ENCODE measurements at places on chromosomes 5 and 9.

DNA sequence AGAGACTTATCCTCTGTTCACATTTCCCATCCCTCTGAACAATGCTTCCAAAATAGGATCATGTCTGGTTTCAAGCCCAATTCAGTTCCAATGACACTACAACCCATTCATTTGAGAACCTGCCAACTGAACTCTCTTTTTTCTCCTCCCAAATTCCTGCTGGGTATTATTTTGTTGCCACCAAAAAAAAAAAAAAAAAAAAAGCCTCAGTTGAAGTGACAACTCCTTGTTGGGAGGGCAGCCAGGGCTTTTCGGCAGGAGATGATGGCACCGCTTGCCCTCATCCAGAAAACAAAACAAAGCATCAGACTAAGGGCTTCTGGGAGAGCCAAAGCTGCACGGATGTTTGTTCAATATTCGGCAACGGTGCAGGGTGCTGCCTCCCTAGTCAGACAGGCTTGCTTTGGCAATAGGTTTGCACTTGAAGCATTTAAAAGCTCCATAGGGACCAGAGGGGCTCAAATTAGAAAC is 30.6 kb upstream of the TRIM32 start:
- ATAC-seq: no peak

GRCh38 chr5:170315154-170315553 is 17.6 kb upstream of the LCP2 start:
- ATAC-seq: no peak

- ATAC-seq: no peak
Observed at GRCh38 chr5:74021126-74021525, 395.1 kb downstream of the ARHGEF28 start.

GRCh38 chr5:179762079-179762780 is 29.6 kb downstream of the MAML1 start:
- ATAC-seq: peak; percentile 82

- ATAC-seq: no peak
Observed at GRCh38 chr9:589723-590122, 251.8 kb upstream of the DMRT1 start.

DNA sequence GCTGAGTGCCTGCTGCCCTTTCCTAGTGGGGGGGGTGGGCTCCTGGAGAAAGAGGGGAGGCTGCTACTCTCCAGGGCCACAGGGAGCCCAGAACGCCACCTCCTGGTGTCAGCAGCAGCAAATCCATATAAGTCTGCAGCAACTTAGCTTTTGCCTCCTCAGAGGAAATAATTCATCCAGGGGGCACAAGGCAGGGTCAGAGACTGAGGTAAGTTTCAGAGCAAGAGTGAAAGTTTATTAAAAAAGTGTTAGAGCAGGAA is 4.0 kb upstream of the CLPTM1L start:
- no peak for ATAC-seq

- ATAC-seq: no peak
Observed at GRCh38 chr9:15077946-15078729, 167.9 kb upstream of the FREM1 start.

- no peak for ATAC-seq
Observed at GRCh38 chr5:136015003-136015375, 13.8 kb upstream of the TGFBI start.

GRCh38 chr9:99931155-99931840 is 24.8 kb downstream of the STX17 start:
- no peak for ATAC-seq

GRCh38 chr9:130132746-130133145 is 39.5 kb upstream of the NCS1 start:
- no peak for ATAC-seq

GRCh38 chr5:178509491-178510057 is 80.6 kb downstream of the COL23A1 start:
- no peak for ATAC-seq

GRCh38 chr5:135232958-135233357 is 166.1 kb downstream of the MACROH2A1 start:
- no peak for ATAC-seq

- ATAC-seq: peak; percentile 43
Observed at GRCh38 chr5:39608024-39608423, 183.2 kb upstream of the DAB2 start.

DNA sequence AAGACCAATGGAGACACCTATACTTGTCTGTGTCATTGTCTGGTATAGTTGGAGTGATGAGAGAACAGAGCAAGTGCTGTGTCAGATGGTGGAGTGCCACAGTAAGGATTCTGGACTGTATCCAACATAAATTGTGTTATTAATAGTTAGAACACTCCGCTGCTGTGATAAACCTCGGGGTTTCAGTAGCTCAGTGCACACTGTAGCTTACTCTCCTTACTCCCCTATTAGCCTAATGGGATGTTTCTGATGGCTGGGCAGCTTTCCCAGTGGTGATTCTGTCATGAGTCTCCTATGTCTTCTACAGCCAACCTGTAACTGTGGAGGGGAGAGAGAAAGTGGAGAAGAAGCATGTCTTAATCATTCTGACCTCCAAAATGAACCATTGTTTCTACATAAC is 127.6 kb upstream of the PTCH1 start:
- ATAC-seq: no peak

DNA sequence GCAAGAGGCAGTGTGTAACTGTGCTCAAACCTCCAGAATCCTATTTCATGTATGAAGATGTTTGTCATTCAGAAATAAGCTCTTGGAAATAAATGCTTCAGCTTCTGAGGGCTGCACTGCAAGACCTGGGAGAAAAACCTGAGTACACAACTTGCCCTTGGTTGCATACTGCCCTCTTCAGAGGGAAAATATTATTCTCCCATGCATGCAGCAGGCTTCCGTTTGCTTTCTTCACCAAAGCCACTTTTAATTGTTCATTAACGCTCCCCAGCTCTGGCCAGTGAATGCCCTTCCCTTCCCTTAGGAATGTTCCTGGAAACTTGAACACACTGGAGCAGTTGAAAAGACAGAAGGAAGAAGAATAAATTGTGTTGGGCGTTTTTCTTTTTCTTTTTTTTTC is 2.5 kb upstream of the WHRN start:
- ATAC-seq: no peak

- ATAC-seq: no peak
Observed at GRCh38 chr9:85871008-85871407, 69.9 kb upstream of the NAA35 start.

GRCh38 chr5:158938200-158938599 is 161.5 kb downstream of the EBF1 start:
- no peak for ATAC-seq

- ATAC-seq: peak; percentile 3
Observed at GRCh38 chr5:72441094-72441723, 66.0 kb downstream of the ZNF366 start.

DNA sequence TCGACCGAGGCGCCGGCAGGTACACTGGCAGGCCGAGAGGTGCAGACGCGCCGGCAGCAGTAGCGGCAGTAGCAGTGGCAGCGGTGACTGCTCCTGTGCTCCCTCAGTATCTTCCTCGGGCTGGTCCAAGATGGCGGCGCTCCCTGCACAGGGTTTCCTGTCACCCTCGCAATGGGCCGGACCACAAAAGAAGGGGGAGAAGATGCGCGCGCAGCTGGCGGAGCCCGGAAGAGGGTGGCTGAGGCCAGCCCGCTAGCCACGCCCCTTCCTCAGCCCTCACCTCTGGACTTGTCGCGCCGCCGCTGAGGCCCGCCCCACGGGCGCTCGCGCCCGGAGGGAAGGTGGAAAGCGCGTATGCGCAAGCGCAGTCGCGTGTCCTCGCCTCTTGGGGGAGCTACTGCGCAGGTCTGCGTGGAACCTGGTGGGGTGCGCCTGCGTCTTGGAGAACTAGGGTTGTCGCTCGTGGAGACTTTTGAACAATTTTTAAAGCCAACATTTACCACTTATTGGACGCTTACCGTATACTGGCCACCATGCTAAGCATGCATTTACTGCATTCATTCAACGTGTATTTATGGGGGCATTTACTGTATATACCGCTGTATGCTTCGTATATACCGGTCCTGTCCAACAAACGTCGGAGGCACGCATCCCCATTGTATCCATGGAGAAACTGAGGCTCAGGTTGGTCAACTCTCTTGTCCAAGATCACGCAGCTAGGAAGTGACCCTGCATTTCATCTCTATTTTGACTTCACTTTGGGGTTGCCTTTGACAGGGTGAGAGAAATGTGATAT is at the start of gene RAB14:
Gene RAB14 (minus strand): TSS at position 132 of the 796 bp plus-strand sequence. CDS start 8,457 bp downstream, outside the sequence.
- ATAC-seq: peak; percentile 96

- no peak for ATAC-seq
Observed at GRCh38 chr5:93590493-93590892, 7.5 kb downstream of the NR2F1 start.

GRCh38 chr9:4838189-4838546 is 45.4 kb downstream of the RCL1 start:
- ATAC-seq: peak; percentile 47

DNA sequence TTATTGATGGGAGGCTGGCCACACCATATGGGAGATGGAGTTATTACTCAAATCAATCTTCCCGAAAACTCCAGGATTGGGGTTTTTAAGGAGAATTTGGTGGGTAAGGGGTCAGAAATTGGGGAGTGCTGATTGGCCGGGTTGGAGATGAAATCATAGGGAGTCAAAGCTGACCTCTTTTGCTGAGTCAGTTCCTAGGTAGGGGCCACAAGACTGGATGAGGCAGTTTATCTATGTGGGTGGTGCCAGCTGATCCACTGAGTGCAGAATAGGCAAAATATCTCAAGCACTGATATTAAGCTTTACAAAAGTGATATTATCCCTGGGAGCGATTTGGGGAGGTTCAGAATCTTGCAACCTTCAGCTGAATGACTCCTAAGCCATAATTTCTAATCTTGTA is 75.7 kb upstream of the CLINT1 start:
- ATAC-seq: no peak

DNA sequence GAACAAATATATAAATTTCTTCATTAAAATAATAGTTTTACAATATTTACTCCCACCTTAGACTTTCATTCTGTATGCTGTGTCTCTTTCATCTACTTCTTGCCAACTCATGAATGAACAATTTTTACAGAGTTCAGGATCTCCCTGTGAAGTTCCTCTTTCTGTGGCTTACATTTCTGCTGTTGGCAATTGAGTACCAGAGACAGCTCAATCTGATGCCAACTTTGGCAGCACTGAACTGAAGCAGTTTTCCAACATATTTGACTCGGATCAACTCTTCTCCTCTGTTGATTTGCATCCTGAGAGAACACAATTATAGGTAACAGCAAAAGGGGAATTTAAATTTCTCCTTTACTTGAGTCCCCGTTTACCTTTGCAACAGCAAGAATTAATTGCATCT is 1262.2 kb downstream of the EFNA5 start:
- no peak for ATAC-seq

- ATAC-seq: no peak
Observed at GRCh38 chr5:176959051-176959450, 47.5 kb downstream of the UIMC1 start.

All from stimulated activated memory B cell treated with anti-CD40 and anti-IgM and Interleukin-4, amounts not matched to agents 10 μg/mL and 1 μg/mL and 100 μg/mL, for 72 hours (primary cell).